ENCODE measurements at places on chromosomes 13 and 19.

DNA sequence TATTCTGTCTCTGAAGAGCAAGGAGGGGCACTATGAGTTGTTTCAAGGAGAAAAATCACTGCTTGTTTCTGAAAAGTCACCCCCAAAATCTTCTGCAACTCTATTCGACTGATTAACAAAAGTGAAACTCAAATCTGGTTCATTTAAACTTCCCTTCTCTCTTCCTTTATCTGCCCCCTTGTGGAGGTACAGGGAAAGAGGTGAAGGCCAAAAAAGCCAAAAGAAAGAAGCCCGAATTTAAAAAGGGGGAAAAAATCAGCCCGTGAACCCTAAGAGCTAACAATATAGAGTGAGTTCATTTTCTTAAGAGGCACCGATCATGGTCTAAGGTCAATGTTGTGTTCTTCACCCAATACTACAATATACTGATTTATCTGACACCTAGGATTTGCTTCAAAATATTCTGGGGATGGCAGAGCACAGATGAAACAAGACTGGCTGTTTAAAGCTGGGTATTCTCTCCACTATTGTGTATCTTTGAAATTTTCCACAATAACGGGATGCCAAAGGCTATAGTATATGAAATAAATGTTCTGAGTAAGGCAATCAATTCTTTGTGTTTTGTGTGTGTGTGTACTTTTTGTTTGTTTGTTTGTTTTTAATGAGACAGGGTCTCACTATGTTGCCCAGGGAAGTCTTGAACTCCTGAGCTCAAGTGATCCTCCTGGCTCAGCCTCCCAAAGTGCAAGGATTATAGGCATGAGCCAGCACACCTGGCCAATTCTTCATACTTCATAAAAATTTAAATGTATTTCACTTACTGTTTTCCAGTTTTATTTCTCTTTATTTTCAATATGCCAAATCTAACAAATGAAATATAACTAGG lies 55.0 kb upstream of the EEF1AKMT1 start:
- no peak for DNase-seq

DNA sequence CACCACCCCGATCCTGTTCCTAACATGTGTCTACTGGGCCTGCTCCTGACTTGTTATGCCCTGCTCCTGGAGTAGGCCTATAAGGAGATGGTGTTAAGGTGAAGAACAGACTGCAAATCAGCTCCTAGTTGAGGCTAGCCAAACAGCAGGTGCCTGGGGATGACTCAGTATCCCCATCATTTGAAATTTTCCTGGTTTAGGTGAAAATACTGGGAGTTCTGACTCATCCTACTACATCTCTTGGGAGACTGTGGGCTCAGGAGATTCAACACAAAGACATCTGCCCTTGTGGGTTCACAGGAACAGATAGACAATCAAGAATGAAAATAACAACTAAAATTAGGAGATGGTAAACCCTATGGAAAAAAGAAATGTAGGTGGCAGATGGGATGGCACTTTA lies 41.2 kb downstream of the BRD4 start:
- no peak for DNase-seq

DNA sequence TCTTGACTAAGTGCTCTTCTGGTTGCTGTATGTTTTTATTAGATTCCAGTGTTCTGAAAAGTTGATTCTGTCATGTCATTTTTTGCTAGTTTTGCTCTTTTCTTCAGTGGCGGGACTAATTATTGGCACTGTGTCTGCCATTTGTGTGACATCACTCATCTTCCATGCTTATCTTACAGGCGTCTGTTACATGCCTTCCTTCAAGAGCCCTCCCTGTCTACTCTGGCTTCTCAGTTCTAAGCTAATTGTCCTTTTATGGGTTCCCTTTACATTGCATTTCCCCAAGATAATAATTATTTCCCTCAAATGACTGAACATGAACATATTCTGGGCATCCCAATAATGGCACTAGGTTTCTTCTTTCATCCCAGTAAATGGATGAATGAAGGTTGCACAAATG lies 459.1 kb downstream of the DCT start:
- DNase-seq: no peak

DNA sequence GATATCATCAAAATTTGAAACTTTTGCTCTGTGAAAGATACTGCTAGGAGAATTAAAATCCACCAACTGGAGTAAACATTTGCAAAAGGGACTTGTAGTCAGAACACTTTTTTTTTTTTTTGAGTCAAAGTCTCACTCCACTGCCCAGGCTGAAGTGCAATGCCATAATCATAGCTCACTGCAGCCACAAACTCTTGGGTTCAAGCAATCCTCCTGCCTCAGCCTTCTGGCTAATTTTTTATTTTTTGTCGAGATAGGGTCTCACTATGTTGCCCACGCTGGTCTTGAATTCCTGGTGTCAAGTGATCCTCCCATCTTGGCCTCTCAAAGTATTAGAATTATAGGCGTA lies 9.7 kb downstream of the ELAVL1 start:
- no peak for DNase-seq

- DNase-seq: peak; percentile 68
Observed at GRCh38 chr13:40589285-40590109, 76.9 kb downstream of the FOXO1 start.

GRCh38 chr13:67439365-67439764 lies 209.2 kb upstream of the PCDH9 start:
- DNase-seq: no peak

- DNase-seq: peak; percentile 52
Observed at GRCh38 chr13:39516096-39516495, 86.9 kb downstream of the LHFPL6 start.

- DNase-seq: no peak
Observed at GRCh38 chr19:45103156-45103507, 10.2 kb downstream of the PPP1R37 start.

- DNase-seq: no peak
Observed at GRCh38 chr19:29645491-29645867, 19.8 kb upstream of the PLEKHF1 start.

GRCh38 chr19:47630594-47630993 lies 21.7 kb downstream of the BICRA start:
- no peak for DNase-seq

- DNase-seq: peak; percentile 92
Observed at GRCh38 chr19:57279418-57280164, 694 bp upstream of the ZNF460 start.

- DNase-seq: no peak
Observed at GRCh38 chr13:75071395-75071794, 410.6 kb downstream of the TBC1D4 start.

DNA sequence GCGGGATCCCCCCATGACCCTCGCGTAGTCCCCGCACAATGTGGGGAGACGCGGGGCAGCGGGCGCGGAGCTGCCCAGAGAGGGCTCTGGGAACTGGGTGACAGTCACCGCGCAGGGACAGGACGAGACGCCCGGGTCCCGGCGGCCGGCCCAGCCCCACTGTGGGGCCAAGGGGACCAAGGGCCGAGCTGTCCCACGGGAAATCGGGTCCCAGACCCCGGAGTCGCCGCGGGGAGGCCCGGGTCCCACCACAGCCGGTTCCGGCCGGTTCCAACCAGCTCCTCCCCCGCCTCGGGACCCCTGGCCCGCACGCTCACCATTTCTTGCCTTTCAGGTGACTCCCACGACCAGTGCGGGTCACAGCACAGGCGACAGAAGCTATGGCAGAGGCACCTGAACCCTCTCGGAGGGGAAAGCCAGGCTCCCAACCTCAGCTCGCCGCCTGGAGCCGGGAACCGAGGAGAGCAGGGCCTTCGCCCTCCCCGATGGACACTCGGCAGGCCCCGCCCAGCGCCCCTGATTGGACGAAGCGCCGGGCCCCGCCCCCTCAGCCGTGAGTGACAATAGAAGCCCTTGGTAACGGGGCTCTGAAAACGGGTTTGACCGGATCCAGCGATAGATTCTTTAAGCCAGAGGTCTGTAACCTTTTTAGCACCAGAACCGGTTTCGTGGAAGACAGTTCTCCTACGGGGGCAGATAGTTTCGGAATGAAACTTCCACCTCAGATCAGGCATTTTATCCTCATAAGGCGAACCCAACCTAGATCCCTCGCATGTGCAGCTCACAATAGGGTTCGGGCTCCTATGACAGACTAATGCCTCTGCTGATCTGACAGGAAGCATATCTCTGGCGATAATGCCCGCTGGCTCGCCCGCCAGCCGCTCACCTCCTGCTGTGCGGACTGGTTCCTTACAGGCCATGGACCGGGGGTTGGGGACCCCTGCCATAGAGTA lies at the start of gene ZNF433:
ZNF433 (minus strand) TSS at position 460 of the 953 bp plus-strand sequence; CDS start at position 320, 140 bp downstream.
- DNase-seq: peak; percentile 23

DNA sequence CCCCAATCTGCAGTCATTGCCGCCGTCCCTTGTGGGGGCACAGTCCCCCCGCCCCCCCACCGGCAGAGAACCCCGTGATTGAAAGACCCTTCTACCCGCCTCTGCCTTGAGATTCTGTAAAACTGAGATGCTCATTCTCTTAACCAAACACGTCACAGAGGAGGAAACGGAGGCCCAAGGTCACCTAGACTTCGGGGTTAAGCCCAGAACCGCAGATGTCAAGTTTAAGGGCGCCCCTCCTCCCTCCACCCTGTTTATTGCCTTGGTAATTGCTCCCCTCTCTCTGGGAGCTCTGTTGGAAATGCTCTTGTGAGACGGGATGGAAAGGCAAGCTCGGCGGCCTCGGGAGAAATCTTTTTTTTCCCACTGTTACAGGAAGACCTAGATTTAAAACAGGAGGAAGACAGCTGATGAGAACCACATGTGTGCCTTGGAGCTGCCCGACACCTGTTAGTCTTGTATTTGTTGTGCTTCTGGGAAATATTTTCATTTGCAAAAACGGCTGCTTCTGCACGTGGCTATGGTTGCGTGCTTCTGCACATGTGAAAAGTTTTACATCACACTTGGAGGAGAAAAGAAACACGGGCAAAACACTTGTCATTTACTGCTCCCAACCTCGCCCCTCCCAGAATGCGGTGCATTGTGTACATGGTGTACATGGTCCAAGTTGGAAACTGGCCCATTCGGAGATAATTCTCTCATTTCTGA lies 1.1 kb upstream of the MED26 start:
- DNase-seq: no peak

DNA sequence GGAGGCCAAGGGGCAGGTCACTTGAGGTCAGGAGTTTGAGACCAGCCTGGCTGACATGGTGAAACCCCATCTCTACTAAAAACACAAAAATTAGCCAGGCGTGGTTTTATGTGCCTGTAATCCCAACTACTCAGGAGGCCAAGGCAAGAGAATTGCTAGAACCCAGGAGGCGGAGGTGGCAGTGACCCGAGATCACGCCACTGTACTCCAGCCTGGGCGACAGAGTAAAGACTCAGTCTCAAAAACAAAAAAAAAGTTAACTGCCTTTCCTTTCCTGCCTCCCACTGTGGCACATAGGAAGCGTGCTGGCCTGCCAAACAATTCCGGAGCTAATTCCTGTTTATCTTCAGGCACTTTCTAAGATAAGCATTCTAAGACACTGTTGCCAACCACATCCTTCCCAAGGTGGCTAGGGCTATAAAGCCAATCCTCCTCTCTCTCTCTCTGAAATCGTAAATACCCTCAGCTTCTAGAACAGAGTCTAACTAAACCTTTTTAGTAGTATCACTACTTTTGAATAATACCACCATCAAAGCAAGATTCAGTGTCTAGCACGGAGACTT lies 21.6 kb downstream of the SLC25A30 start:
- no peak for DNase-seq

GRCh38 chr19:8370176-8371010 lies 6.4 kb downstream of the ANGPTL4 start:
- no peak for DNase-seq

GRCh38 chr13:96218475-96218874 lies 128.6 kb downstream of the HS6ST3 start:
- no peak for DNase-seq

DNA sequence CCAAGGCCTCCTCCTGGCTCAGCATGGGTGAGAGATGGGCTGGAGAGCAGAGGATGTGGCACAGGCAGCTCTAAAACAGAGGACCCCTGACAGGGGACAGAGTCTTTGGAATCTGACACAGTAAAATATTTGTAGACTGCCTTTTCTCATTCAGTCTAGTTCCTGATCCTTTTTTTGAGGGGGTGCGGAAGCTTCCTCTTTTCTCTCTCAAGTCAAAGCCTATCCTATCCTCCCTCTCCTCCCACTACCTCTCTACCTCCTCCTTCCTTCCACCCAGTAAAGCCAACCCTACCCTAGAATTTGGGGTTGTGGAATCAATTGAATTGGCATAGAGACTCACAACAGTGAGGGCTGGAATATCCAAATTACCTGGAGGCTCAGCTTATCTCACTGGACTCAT lies 82.0 kb downstream of the TEX26 start:
- DNase-seq: no peak

GRCh38 chr13:85095418-85096272 lies 703.6 kb downstream of the SLITRK6 start:
- no peak for DNase-seq

GRCh38 chr19:43507880-43508279 lies 3.3 kb upstream of the PHLDB3 start:
- DNase-seq: no peak

GRCh38 chr19:38046254-38047048 lies 139.4 kb downstream of the SIPA1L3 start:
- no peak for DNase-seq

DNA sequence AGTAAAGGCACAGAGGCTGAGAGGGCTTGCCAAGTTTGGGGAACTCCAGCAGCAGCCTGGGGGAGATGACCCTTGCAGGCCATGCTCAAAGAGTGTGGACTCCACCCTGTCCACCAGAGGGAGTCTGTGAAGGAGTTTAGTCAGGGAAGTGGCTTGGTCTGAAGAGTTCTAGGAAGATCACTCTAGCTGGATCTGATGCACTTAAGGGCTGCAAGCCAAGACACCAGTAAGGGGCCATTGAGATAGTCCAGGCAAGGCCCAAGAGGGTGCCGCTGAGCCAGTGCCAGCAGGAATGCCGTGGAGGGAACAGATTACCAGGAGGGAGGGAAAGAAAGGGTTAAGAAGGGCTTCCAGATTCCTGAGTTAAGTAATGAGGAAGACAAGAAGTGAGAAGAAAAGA lies 68.7 kb downstream of the ZAR1L start:
- peak; percentile 23 for DNase-seq

GRCh38 chr19:18058208-18059009 lies 28.3 kb downstream of the IL12RB1 start:
- no peak for DNase-seq

GRCh38 chr13:45040622-45041021 lies 51.3 kb downstream of the GPALPP1 start:
- no peak for DNase-seq

DNA sequence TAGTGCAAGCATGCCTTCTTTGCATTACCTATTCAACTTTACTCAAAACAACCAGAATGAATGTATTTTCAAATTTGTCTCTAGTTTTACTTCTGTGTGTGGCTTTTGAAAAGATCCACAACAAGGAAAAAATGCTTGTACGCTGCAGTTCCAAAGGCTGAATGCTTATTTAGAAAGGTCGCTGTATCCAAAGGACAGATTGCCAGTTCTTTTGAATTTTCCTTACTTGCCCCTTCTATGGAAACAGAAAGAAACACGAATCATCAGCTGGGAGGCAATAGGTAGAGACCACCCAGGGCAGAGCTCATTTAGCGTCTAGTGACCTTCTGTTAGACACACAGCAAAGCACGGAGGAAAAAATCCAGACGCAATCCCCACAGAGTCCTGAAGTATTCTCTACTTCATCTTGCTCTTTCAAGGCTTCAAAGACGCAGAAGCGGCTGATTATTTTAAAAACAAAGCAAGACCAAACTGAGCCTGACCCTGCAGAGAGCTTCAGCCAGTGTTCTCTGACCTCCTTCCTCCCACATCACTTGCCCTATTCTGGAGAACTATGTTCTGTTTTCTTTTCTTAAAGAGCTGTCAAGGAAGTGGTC lies 674.6 kb upstream of the SGCG start:
- DNase-seq: no peak

All from kidney epithelial cell (primary cell).